Osteoblast (primary cell): ENCODE measurements at places on chromosomes 7 and 10. TPM values are rescaled to one million over a fixed set of nuclear protein-coding genes. Genes with fewer than 3 reads are reported as not detected.

IGFBP3 gene
- 2,046 and 2,181 TPM in 2 replicates for total RNA-seq

DNA sequence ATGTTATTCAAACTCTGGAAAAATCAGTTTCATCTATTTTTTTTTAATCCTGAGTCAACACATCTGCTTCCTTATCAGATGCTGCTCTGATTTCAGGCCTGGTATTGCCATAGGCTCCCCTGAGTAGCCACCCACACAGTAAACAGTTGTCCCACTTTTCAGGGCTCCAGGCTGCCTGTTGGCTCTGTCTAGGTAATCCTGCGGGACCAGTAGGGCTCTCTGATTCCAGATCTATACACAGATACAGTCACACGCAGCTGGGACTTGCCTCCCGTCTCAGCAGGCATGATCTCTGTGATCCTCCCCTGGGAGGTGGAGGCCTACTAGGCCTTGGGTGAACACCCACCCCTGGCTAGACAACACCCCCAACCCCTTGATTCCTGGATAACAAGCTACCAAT lies 206.1 kb downstream of the CREB5 start:
- no peak overlapping the region for H3K4me3 ChIP-seq
- H3K36me3 ChIP-seq: no peaks in the 10 kb centered on the region
- no peak for DNase-seq
- H3K27ac ChIP-seq: no peak overlapping the region
- H3K4me1 ChIP-seq: peaks cover 9% of the 10 kb centered on the region
- H3K27me3 ChIP-seq: no peaks in the 10 kb centered on the region

DNA sequence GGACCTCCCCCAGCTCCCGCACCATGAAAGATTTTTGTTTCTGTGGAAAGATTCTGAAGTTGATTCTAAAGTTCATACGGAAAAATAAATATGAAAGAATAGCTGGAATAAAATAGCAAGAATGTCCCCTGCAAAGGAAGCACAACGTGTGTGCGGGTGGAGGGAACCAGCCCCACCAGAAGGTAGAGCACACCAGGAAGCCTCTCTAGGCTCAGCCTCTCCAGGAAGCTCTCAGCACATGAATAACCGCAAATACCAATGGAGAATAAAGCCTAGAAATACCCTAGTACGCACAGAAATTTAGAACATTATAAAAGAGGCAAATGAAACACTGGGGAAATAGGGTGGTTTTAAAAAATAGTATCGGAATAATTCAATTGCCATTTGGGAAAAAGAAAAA lies 24.6 kb upstream of the FAM170B start:
- H3K27ac ChIP-seq: no peak overlapping the region
- H3K36me3 ChIP-seq: no peaks in the 10 kb centered on the region
- no peak for DNase-seq
- no peak overlapping the region for H3K4me3 ChIP-seq
- no peaks in the 10 kb centered on the region for H3K27me3 ChIP-seq
- H3K4me1 ChIP-seq: peaks cover 16% of the 10 kb centered on the region

MLXIPL gene
- 0.29 and 0.72 TPM in 2 replicates for total RNA-seq

DNA sequence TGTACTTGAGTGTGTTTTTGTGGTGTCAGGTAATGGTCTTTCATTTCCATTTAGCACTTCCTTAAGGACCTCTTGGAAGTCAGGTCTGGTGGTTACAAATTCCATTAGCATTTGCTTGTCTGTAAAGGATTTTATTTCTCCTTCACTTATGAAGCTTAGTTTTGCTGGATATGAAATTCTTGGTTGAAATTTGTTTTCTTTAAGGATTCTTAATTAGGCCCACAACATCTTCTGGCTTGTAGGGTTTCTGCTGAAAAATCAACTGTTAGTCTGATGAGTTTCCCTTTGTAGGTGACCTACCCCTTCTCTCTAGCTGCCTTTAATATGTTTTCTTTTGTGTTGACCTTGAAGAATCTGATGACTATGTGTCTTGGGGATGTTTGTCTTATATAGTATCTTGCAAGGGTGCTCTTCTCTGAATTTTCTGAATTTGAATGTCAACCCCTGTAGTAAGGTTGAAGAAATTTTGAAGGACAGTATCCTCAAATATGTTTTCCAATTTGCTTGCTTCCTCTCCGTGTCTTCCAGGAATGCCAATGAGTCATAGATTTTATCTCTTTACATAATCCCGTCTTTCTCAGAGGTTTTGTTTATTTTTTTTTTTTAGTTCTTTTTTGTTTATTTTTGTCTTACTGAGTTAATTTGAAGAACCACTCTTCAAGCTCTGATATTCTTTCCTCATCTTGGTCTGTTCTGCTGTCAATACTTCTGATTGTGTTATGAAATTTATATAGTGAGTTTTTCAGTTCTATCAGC lies 70.2 kb downstream of the SLC39A12 start:
- H3K4me1 ChIP-seq: no peaks in the 10 kb centered on the region
- H3K36me3 ChIP-seq: no peaks in the 10 kb centered on the region
- no peak overlapping the region for H3K27ac ChIP-seq

- no peak overlapping the region for H3K27ac ChIP-seq
- no peaks in the 10 kb centered on the region for H3K27me3 ChIP-seq
- no peak for DNase-seq
- no peaks in the 10 kb centered on the region for H3K4me1 ChIP-seq
- H3K36me3 ChIP-seq: no peaks in the 10 kb centered on the region
Measured at GRCh38 chr7:117682681-117683385, 190.4 kb downstream of the CTTNBP2 start.

NRAP gene
- not detected in 2 replicates for total RNA-seq
